Stimulated activated naive CD4-positive, alpha-beta T cell treated with Interleukin-2 at 50 U/mL for 16 hours (primary cell): ENCODE measurements at places on chromosomes 7 and 10.
A peak's percentile ranks its signal among the peaks of the same experiment; 100 is the strongest.

- no peak for DNase-seq
These were observed 128.9 kb upstream of the FRMD4A start for GRCh38 chr10:14459665-14460064.

- DNase-seq, result no peak
These were observed 36.9 kb upstream of the PTF1A start for GRCh38 chr10:23155169-23155568.

DNA sequence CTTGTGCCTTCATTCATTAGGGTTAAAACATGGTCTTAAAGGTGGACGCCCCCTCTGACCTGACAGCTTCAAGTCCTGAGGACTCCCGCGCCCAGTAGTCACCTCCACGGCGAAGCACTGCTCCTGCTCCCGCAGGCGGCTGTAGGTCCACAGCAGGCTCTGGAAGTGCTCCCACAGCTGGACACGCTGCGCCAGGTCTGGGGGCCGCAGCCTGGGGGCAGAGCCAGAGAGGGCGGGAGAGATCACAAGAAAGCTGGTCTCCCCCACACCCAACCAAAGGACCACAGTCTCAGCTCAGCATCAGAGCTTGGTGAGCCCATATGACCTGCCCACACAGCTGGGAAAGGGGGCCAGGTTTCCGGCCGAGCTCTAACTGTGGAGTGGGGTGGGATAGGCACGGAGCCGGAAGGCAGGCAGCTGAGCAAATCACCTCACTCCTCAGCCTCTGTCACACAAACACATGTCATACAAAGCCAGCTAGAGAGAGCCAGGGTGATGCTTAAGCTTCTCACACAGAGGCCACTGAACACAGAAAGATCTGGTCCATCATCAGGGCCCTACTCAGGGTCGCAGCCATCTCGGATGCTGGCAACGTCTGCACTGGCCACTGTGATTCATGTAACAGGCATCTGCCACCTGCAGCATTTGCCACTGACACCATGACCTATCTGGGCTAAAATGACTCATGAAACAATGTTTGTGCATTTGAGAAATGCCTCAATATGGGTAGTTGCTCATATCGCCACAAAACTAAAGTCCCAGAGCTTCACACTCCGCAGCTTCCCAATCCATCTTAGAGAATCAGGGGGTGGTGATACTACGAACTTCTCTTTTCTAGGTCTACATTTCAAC is 12.6 kb downstream of the HPS1 start:
- no peak for DNase-seq

DNA sequence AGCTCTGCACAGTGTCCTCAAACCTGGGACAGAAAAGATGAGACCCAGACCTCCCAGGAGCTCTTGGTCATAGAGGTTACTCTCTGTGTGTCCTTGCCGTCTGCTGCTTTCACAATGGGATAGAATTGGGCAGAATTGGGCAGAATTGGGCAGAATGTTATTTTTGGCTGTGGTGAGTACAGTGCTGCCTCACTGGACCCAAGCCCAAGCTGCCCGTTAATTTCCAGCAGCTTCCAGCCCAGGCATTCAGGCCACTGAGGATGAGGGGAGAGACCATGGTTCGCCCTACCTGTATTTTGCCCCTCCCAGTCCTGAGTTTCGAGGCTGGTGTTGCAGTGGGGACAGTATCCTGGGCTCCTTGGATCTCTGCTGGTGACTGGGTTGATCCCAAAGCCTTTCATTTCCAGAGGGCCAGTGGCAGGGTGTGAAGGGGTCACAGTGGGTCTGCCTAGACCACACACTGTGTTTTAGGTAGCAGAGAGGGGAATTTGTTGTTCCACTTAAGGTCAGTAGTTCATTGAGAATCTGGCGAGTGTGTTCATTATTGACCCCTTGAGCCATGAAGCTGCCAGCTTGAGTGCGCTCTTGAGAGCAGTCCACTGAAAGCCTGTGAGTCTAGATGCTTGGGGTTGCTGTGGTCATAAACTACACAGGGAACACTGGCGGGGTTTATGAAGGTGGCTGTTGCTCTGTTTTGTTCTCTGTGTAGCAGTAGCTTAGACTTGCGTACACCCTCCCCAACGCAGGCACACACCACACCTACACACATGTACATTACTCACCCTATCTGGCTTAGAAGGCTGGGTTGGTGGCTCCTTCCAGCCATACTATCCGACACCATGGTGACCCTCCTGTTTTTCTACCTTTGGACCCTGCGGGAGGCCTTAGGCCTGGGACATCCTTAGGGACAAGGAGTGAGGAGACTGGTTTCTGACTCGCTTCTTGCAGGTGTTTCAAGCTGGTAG is 23.5 kb downstream of the NACAD start:
- DNase-seq, result no peak

DNA sequence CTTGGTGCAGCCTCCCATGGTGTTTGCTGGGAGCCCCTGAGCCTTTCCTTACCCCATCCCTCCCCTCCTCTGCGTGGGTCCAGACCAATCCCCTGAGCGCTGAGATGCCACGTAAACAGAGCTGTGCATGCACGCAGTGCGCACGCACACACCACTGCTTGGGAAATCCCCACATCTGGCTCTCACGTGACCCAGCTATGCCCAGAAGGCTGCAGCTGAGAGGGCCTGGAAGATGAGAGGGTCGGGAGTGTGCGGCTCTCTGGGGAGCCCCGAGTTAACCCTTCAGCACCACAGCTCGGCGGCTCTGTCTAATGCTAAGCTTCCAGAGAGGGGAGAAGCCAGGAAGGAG is 177.2 kb downstream of the SH3PXD2A start:
- peak; percentile 87 for DNase-seq

- no peak for DNase-seq
These were observed 88.2 kb downstream of the PRPF18 start for GRCh38 chr10:13674645-13675588.

DNA sequence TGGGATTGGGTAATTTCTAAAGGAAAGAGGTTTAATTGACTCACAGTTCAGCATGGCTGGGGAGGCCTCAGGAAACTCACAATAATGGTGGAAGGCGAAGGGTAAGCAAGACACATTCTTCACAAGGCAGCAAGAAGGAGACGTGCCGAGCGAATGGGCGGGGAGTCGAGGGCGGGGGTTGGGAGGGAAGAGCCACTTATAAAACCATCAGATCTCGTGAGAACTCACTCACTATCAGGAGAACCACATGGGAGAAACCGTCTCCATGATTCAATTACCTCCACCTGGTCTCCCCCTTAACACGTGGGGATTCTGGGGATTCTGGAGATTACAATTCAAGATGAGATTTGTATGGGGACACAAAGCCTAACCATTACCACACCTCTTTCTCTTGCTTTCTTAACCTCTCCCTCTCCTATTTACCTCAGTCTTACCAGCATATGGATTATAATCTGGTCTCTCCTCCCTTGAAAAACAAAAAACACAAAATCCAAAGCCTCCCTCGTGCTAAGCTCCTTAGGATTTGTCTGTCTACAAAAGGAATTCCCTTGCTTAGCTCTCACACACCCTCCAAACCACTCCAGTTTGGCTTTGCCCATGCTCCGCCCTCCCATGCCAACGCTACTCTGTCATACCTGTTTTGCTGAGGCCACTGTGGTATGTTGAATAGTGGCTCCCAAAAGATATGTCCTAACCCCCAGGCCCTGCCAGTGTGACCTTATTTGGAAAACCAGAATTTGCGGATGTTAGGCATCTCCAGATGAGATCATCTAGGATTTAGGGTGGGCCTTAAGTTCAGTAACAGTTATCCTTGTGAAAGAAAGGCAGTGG is 19.6 kb upstream of the EFCAB10 start:
- no peak for DNase-seq

DNA sequence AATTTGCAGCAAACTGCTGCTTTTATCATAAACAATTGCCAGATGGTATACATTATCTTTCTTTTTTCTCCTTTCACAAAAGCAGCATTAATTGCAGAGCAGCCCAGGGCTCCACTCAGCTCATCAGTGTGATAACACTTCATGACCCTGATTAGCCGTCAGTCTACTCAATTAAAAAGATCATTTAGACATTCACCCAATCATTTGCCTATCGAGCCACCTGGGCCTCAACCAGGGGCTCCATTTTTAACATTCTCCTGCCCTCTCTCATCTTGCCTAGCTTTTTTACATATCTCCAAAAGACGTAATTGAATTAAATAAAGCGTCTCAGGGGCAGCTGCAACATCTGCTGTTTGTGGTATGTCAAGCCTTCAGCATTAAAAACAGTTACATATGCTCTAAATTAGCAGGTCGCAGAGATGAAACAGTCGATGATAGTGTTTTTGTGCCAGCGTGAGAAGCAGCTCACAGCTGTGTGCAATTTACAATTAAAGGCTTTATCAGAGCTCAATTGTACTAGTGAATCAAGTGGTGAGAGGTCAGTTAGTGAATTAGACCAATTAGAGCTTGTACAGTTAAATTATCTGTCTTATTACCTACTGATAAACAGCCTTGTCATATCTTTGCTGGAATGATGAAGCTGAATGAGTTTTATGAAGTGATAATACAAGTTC is 522.5 kb downstream of the ETV1 start:
- DNase-seq, result no peak

- DNase-seq, result no peak
These were observed 10.6 kb downstream of the BEND7 start for GRCh38 chr10:13518076-13518692.

- no peak for DNase-seq
These were observed 8.9 kb downstream of the CDK14 start for GRCh38 chr7:90605055-90605454.

- no peak for DNase-seq
These were observed 20.0 kb downstream of the KCNK18 start for GRCh38 chr10:117217196-117217761.

GRCh38 chr10:112080231-112080630 is 103.3 kb downstream of the GPAM start:
- no peak for DNase-seq

GRCh38 chr10:86943316-86944030 is 13.9 kb downstream of the MMRN2 start:
- no peak for DNase-seq

DNA sequence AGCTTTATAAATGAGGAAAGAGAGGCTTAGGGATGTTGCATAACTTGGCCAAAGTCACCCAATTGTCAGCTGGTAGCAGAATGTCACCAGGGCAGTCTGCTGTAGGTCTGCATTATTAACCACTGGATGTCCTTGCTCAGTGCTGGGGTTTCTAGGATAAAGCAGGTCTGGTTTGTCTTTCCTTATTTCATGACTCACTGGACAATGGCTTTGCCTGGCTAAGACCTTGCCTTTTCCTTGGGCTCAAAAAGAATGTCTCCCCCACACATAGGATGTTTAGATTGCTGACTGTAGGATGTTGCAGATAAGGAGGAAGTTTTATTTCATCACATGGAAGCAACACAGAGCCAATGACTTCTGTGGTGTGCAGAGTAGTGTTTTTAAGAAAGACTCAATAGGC is 29.4 kb downstream of the WDFY4 start:
- DNase-seq, result no peak

DNA sequence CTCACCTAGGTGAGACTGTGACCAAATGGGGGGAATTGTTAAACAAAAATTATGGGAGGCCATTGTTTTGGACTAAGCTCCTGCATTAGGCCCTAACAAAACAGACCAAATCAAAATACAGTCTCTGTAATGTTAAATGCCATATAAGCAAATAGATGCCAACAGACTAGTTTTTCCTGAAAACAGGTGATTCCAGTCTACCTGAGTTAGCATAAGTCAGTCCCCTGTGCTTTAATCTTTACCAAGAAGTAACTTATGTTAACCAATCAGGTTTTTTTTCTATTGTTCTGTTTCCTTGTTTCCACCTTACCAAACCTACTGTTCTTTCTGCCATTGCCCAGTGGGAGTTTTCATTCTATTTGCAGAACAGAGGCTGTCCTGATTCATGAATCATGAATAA is 48.0 kb downstream of the PDZD8 start:
- DNase-seq, result no peak

GRCh38 chr10:4111643-4112042 is 326.6 kb upstream of the KLF6 start:
- DNase-seq, result no peak

DNA sequence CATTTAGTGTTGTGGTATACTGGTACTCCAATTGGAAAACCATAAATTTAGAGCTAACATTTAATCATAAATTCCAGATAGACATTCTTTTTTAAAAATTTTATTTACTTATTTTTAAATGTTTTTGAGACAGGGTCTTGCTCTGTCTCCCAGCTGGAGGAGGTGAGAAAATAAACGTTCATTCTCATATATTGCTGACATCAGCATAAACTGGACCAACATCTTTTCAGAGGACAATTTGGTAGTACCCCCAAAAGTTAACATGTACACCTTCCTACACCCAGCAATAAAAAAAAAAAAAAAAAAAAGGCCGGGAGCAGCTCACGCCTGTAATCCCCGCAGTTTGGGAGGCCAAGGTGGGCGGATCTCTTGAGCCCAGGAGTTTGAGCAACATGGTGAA is 5.2 kb downstream of the TAS2R60 start:
- no peak for DNase-seq

DNA sequence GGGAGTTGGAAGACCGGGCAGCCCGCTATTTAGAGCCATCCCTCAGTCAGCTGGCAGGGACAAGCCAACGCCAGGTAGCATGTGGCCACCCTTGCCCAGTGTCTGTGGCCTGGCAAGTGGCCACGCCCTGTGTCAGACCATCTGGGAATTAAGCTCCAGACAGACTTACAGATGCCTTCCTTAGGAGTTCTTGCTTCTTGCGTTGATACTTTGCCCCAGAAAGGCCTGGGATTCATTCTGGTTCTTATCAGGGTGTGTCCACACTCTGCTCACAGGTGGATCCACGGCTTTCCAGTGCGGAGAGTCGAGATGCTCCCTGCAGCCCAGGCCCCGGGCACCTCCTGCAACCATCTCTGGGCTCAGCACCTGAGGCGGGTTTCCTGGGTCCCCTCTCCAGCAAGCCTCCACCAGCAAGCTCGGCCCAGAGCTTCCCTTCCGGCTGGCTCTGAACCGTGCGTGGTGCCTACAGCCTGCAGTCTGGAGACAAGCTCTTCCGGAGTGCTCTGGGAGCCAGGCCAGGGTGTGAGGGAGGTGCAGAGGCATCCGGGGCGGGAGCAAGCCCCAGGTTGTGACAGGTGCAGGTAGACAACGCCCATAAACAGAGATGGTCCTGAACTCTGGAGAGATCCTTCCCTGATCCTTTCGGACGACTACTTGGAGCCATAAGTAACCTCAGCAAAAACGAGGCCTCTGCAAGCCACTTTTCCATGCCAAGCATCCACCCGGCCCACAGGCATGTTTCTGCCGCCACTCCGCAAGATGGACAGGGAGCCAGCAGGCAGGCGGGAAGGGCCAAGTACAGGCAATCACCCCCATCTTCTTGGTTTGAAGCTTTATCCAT is 32.3 kb upstream of the PPIF start:
- no peak for DNase-seq
